Activated naive CD8-positive, alpha-beta T cell treated with anti-CD3 and anti-CD28 coated beads for 36 hours (primary cell): ENCODE measurements at places on chromosomes 13 and 19. TPM values are rescaled to one million over a fixed set of nuclear protein-coding genes. Genes with fewer than 3 reads are reported as not detected.

Gene ZNF726
- total RNA-seq = 16.8 TPM

DNA sequence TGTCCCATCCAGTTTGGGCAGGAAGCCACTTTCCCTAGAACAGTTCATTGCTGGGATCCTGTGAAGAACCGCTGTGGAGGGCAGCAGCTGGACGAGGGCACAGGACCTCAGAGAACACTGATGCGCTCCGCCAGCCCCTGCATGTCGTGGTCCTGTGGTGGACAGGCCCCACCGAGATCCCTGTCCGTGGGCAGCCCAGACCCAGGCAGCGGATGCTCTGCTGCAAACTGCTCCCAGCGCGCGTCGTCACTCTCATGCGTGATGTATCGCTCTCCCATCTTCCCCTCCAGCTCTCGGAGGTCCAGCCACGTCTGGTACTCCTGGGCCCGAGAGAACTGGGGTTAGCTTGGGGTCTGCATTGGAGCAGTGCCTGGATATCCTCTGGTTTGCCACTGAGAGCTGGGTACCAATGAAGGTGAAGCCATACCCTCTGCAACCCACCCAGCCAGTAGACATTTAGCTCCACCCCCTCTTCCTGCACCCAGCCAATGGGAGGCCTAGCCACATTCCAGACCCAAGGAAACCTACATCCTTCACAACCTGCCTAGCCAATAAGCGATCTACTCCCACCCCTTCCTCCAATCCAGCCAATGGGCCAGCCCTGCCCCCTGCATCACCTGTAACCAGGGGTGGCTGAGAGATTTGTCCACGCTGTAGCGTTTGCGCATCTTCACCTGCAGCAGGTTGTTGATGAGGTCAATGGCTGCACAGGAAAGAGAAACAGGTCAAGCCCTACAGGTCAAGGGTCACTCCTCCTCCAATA is 13.6 kb upstream of the DACT3 start:
- no peak for DNase-seq

Gene B3GNT8
- total RNA-seq = 0.48 TPM

Gene ZNF625
- total RNA-seq = 4.0 TPM

DNA sequence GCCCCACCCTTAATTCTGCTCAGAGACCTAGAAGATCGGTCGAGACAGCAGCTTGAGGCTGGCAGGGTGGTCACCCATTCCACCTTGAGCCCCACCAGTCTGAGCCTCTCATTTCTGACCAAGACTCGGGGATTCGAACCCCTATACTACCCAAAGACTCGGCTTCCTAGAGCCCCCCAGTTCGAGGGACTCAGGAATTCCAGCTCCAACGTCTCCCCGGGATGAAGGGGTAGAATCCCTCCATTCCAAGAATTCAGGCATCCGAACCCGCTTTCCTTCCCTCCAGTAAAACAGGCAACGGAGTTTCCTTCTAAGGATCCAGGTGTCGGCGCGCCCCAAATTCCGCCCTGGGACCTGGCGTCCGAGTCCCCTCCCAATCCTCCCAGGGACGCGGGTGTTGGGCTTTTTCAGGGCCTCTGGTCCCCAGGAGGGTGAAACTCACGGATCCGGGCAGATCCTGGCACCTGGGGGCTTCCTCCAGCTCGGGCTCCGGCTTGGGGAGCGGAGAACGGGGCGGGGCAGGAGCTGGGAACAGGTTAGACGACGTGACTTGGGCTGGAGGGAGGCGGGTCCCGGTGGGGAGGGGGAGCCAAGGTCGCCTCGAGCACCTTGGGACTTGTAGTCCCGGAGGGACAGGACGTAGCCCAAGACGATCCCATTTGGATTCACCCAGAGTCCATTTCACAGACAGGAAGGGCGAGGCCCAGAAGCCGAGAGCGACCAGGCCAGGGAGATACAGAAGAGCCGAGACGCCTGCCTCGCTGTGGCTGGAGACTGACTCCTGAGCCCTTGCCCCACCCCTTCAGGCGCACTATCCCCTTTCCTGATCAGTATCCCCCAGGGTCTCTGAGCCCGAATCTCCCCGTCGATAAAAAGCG is at the start of gene PPP1R13L:
Gene PPP1R13L (minus strand): TSS at position 513 of the 878 bp plus-strand sequence. CDS start 6,751 bp downstream, outside the sequence.
- DNase-seq = peak; percentile 54

- DNase-seq = no peak
Observed at GRCh38 chr19:35484252-35485036, 5.8 kb downstream of the KRTDAP start.

- no peak for DNase-seq
Observed at GRCh38 chr19:17860331-17860992, 752 bp downstream of the RPL18A start.

GRCh38 chr13:47846886-47847285 is 154.2 kb downstream of the SUCLA2 start:
- no peak for DNase-seq

Gene C19orf33
- not detected for total RNA-seq

Gene CYP4F2
- total RNA-seq = not detected

Gene YJEFN3
- 7.8 TPM for total RNA-seq
